ENCODE measurements at places on chromosomes 7 and 10.

DNA sequence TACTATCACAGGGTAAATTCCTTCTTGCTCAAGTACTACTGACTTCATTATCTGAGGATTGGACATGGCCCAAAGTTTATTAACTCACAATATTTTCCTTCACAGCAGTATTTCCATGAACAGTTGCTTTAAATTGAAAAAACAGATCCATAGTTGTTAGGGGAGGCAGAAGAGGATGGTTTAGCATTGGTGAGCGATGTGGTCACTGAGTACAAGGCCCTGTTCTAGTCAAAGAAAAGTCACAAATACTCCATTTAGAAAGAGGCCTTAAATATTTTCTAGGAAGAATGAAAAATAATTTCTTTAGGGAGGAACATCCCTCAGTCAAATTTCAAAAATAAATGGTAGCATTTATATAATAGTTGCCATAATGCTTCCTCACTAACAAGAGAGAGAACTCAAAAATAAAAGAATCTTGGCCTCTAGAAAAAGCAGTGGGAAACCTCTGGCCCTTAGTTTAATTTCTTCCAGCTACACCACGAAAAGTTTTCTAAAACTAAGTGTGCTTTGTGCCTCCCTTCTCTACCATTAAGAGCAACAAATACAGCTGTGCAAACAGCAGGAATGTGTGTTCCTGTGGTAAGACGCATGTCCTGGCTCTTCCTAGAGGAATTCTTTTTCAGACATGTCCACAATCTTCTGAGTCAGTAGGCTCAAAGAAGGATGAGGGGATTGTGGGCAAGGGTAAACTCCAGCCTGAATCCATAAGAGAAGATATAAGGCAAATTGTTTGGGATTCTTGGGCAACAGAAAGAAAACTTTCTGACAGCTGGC, 105.7 kb downstream of the HOXA1 start:
- DNase-seq = no peak

- DNase-seq = peak; percentile 31
Observed at GRCh38 chr7:40887099-40887498, 752.3 kb downstream of the SUGCT start.

DNA sequence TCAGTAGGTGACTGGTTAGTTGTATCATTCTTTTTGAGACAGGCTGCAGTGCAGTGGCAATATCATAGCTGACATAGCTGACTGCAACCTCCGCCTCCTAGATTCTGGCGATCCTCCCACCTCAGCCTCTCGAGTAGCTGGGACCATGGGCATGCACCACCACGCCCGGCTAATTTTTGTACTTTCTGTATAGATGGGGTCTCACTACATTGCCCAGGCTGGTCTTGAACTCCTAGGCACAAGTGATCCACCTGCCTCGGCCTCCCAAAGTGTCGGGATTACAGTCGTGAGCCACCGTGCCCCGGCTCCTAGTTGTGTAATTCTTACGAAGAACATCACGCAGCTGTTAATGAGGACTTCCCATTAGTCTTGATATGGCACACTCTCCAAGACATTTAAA, 123.4 kb upstream of the VKORC1L1 start:
- DNase-seq = no peak

- DNase-seq = peak; percentile 36
Observed at GRCh38 chr10:110503528-110504110, 5.9 kb downstream of the DUSP5 start.

DNA sequence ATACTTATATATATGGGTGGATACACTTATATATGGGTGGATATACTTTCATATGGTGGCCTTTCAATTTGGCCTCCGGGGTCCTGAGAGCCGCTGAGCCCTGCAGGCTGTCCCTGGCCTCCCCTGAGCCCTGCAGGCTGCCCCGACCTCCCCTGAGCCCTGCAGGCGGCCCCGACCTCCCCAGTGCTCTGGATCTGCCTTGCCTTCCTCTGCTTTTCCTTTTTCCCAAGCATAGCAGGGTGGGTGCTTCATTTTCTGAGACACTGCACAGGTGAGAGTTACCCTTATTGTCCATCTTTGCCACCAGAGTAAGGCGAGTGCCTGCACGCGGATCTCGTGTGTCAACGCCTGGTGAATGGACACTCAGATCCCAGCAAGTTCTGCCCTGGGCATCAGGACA, 106.6 kb downstream of the VIPR2 start:
- no peak for DNase-seq

GRCh38 chr10:34024693-34025425, 690.4 kb upstream of the NRP1 start:
- DNase-seq = no peak

GRCh38 chr10:131204406-131205152, 106.9 kb downstream of the TCERG1L start:
- DNase-seq = no peak

GRCh38 chr7:80940539-80941207, 21.8 kb upstream of the SEMA3C start:
- no peak for DNase-seq

- DNase-seq = peak; percentile 76
Observed at GRCh38 chr10:124539935-124540641, 78.5 kb downstream of the LHPP start.

DNA sequence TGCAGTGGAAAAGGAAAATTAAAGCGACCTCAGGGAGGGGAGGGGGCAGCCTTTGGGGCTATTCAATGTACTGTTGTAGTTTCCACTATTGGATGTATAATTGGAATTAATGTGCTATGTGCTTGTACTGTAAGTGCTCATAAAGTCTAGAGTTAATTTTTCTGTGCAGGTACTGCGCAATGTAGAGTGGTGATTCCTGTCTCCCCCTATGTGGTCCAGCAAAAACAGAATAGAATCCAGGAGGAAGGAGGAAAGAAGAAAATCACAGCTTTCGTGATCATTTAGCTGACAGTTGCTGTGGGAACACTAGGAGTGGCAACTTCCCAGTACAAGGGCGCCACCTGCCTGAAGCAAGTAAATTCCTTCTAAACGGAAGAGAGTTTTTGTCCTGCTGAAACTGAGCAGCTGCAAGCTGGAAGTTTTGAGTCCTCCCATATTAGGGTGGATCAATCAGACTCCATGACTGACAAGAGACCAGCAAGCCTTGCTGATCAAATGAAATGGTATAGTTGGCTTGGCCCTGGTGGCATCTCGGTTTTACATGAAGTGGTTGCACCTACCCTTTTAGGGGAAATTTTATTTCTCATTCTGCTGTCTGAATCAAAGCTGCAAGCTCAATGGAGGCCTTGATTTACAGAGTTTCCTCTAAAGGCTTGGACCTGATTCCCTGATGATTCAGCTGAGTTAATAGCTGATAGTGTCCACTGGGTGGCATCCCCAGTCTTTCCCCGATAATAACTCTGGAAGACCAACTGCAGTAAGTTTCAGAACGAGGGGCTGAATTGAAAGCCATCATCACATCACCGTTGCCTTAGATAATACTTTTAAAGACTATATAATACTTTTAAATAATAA, 299.8 kb downstream of the HGF start:
- DNase-seq = peak; percentile 77

GRCh38 chr10:29522918-29523317, 111.9 kb downstream of the SVIL start:
- DNase-seq = no peak

DNA sequence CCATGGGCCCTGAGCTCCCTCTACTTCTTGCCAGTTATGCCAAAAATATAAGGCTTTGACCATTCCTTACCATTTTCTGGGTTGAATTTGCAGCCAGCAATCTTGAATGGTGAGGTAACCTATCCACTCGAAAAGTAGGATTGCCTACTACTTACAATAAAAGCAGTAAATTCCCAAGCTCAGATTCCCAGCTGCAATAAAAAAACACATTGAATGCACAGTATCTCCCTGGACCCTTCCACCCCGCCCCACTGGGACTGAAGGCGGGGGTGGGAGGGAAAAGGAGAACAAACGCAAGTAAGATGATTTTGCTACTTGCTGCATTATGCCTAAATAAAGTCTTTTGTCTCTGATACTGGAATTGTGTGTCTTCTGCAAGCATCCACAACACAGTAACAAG, 301.9 kb downstream of the HGF start:
- DNase-seq = no peak

DNA sequence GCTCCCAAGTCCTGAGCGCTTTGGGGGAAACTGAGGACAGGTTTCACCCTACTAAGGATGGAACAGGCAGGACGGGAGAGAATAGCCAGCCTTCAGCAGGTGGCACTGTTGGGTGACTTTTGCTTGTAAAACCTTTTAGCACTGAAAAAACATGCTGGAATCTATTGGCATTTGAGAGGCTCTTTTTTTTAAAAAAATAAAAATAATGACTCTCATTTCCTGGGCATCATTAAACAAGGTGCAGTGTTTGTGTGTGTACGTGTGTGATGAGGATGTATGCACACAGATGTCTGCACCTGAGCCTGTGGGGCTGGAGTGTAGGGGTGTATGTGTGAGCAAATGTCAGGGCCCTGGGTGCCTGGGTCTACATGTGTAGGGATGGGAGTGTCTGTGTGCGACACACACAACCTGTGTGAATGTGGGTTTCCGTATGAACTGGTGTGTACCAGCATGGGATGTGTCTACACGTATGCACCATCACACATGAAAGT, 177.9 kb downstream of the RPS24 start:
- DNase-seq = peak; percentile 67

DNA sequence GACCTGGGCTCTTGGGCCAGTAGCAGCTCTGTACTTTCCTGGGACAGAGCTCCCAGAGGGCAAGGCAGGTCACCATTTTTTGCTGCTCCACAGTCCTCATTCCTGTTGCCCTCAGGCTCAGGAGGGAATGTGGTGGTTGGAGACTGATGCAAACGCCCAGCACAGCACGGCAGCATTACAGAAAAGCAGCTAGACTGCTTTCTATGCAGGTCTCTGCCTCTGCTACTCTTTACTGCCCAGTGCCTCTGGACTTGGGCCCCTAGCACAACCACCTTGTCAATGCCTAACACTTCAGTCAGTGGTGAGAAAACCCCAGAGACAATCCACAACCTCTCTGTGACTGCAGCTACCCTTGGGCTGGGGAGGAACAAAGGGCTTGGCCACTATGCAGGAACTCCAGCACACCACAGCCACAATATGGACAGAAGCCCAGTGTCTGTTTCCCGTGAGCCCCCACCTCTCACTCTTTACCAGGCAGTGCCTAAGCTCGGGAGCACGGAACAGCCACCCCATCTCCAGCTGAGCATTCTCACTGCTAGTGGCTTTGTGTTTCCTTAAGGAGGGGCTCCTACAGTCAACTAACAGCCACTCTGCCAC, 790.6 kb downstream of the PCDH15 start:
- DNase-seq = no peak

- peak; percentile 25 for DNase-seq
Observed at GRCh38 chr10:154348-154747, 19.1 kb downstream of the ZMYND11 start.

DNA sequence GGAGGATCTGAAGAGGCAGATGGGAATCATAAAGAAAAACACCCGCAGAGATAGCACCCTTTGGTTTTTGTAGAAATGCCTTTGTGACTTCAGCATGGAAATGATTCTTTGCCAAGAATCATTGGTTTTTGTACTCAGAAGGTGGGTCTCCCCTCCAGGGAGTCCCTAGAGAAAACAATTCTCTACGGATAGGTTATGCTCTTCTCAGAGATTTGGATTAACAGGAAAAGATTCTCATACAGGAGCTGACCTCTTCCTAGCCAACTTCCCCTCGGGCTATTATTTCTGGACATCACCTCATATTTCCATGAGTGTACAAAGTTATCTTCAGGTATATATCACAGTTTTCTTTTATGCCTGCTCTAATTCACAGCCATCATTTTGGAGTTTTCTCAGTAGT, 274.2 kb upstream of the HABP2 start:
- DNase-seq = no peak

DNA sequence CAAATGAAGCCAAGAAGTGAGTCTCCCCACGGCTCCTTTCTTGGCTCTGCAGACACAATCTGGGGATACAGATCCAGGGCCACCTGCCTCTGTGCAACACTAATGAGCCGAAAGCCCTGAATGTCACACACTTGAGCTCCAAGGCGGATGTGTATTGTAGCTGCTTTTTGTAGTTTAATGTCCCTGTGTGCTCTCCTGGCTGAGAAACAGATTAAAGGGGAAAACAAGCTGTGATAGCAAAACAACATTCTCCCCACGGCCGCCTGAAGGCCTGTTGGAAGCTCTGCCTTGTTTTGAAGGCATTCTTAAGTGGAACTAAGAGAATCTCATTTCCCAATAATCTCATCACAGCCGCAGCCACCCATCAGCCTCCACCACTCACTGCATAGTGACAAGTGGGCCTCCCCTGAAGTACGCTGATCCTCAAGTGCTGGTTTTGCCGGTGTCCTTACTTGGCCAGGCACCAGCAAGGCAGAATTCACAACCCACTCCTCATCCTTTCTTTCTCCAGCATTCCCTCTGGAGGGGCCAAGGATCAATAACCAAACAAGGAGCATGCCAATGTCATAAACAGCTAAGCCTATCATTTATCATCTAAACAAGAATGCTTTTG, 44.4 kb upstream of the AMPH start:
- DNase-seq = no peak

DNA sequence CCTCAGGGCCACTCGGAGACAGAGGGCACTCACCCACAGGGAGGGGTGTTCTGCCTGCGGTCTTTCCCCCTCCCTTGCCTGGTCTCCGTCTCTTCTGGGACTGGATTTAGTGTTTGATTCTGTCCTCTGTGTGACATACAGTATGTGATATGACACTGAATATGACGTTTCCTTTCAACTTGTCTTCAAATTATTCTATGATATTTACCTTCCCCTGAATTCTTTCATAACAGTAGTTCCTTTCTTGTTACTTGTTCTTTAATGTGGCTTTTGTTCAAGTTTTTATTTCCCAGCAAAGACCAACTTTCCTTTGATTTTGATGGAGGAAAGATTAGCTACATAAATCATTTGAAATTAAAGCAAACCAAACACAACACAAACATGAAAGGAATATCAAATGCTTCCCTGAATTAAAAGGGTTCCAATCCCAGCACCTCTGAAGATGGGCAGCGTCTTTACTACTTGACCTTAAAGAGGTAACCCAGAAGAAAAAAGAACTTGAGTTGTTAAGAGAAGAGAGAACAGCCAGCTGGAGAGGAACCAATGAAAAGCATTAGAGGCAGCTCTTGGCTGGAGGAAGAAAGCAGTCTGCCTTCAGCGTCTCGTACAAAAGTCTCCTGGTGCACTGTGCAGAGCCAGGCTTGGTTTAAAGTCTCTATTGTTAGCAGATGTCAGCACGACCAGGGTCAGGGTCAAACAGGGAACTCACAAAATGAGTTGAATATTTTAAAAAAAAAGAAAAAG, 18.3 kb upstream of the RHEB start:
- DNase-seq = no peak
